ENCODE measurements at places on chromosomes 7 and 10.

DNA sequence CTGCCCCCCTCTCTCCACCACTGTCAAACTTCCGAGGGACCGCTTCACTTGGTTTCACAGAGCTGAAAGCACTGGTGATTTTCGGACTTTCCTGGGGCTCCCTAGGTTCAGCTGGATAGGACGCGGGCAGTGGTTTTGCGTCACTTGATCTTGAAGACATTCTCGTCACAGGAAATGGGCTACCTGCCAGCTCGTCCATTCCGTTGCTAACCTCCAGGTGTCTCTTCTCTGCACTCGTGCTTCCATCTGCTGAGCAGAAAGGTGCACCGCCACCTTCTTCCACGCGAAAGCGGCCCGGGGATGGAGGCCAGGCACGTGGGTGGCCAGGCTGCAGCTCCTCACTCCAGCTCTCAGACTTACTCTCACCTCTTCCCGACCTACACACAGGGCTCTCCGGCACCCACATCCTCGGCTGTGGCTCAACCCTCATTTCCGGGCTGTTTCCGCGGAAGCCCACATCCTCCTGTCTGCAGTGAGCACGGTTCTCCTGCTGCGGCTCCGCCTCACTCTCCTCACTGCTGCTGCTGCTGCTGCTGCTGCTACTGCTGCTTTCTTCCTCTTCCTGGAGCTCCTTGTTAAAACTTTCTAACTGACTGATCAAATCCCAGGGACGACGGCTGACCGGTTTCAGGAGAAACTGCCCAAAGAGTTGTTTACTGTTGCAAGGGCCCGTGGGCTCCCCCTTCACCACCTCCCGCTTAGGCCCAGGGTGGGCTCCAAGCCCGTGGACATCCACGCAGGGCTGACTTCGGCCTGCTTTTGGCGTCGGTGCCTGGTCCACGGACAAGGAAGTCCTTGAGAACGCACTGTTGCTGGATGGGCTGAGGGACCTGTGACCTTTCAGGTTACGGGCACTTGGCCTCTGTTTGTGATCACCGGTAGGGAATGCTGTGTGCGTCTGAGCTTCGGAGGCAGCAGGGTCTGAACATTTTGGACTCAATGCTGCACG is 32.1 kb downstream of the JCAD start:
- peak; percentile 12 for DNase-seq

DNA sequence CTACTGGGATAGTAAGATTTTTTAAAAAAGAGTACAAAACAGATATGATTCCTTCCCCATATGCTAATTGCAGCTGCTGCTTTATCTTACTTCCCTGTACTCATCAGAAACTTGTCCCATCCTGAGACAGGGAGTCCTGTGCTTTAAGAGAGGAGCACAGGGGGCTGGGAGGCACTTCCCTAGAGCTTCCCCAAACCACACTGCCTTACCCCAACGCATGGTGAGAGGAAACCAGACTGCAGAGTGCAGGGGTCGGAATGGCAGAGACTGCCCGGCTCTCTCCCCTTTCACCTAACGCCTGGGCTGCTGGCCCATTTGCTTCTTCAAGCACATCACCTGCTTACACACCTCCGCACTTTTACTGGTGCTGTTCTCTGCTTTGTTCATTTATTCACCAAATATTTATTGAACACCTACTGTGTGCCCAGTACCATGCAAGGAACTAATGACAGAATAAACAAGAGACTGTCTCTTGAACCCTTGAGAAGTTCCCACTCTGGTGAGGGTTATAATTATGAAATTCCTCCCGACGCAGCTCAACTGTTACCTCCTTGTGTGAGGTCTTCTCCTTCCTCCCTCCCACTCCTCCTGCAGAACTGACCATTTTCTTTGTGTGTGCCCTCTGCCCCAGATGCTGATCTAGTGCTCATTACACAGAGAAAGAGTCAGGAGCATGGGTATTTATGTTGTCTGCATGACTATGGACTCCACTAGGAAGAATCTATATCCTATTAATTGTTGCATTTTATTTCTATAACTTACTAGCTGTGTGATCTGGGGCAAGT is 289.7 kb downstream of the TCF7L2 start:
- DNase-seq: no peak

GRCh38 chr10:119667562-119668328 is 16.6 kb downstream of the BAG3 start:
- DNase-seq: peak; percentile 87

DNA sequence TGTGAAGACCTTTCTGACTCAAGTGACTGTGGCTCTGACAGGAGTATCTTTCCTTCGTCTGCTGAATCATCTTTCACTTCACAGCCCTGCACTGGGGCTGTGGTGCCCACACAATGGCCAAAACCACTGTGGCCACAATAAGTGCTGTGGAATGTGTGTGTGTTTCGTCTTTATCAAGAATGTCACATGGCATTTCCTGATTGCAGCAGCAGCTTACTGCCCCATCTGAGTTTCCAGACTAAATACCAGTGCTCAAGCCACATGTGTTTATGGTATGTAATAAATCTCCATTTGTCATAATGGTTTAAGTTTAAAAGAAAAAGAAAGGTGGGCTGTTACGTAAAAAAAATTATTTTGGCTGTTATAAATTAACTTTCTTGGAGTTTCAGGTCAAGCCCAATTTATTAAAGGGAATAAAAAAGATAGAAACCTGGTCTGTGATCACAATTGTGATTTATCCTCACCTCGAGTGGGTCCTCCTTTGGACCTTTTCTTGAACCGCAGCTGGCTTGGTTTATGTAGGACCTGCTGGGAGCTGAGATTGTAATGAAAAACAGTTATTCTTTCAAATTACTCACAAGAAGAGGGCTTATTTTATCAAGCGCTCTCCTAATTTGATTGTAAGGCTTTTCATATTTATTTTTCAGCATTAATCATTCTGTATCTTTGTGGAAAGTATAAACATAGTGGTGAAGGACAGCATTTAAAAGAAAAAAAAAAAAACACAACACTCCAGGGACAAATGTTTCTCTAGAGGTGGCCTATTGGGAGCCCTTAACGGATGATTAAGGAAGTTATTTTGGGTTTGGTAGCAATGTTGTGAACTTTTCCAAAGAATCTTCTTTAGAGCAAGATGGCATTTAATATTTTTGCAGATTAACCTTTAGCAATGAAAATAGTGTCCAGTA is 116.2 kb downstream of the LRMDA start:
- no peak for DNase-seq

DNA sequence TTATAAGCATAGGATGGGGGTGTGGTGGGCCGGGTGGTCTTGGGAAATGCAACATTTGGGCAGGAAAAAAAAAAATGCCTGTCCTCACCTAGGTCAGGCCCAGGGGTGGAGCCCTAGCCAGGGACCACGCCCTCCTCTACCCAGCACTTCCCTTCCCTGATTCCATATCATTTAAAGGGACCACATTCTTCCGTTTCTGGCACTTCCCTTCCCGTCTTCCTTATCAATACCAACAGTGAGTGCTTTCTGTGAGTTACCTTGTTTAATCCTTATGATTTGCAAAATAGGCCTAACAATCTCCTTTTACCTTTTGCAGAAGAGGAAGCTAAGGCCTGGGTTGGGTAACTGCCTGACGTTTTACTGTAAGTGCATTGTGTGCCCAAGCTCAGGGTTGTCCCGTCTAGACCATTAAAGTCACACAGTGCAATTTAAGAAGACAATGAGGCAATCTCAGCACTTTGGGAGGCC is 16.7 kb upstream of the C10orf95 start:
- DNase-seq: no peak

- DNase-seq: no peak
Observed at GRCh38 chr7:112183266-112183665, 22.9 kb downstream of the DOCK4 start.

DNA sequence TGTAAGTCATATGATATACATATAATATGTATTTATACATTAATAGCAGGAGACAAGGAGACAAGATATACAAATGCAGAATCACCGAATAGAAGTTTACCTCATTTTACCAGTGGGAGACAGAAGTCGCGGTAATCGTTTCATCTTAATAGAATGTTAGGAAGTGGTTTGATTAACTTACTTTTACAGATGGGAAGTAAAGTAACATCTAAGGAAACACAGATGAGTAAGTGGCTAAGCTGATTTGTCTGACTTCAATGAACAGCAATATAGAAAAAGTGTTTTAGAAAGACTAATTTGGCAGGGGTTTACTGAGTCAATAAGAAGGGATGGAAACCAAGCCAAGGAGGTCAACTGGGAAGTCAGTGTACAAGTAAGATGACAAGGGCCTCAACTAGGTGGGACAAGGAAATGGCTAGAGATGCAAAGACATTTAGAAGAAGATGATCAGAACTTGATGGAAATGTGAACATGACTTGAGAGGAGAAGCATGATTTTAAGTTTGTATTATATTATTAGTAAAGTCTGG is 36.2 kb upstream of the FAM133B start:
- no peak for DNase-seq

DNA sequence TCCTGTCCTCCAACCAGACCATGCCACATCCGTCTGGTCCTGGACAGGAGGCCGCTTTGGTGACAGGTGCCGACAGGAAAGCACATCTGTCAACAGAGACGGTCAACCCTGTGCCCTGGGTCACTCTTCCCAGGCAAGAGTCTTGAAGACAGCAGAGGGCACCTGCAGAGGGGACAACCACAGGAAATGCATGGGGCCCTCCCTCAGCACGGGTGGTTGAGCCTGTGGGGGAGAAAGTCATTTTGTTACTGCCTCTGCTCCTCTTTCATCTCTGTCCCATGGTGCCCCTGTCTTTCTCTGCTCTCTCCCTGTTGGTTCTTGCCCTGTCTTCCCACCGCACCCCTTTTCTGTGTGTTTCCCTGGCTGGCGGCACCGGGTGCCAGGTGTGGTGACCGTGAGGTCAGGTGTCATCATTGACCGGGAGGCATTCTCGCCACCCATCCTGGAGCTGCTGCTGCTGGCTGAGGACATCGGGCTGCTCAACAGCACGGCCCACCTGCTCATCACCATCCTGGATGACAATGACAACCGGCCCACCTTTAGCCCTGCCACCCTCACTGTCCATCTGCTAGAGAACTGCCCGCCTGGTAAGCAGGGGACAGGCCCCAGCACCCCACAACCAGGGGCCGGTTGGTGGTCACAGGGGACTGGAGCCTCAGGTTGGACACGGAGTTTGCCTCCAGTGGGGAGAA is 17.6 kb upstream of the VSIR start:
- DNase-seq: no peak

DNA sequence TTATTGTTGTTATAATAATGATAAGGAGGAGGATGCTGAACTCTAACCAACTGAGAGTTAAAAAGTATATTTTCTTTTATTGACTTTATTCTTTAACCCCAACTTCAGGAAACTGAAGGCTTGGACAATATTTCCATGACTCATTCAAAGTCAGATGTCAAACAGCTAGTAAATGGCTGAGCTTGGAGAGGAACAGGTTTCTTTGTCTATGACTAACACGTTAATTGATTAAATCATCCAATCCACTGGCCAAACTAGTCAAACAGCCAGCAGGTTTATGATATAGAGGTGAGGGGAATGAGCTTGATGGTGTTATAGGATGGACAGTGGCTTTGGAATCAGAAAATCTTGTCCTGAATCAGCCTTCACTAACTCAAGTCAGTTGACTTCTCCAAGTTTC is 119.1 kb upstream of the WDR11 start:
- DNase-seq: peak; percentile 32

- DNase-seq: no peak
Observed at GRCh38 chr7:1020849-1021251, 23.5 kb upstream of the GPR146 start.

DNA sequence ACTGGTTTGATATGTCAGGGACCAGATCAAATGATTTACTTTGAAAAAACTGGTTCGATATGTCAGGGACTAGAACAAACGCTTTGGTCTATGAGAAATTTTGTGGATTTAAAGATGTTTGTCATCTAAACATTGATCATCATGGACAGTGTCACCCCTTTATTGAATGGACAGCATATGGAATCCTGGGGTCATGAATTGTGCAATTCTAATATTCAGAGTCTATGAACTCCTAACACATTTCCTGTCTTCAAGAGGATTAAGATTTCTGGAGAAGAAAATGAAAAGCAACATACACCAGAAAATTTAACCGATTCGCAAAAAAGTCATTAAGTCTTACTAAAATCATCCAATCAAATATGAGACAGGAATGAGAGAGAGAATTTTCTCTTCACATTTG is 106.4 kb upstream of the FAM133B start:
- DNase-seq: no peak

GRCh38 chr10:11553773-11554381 is 57.6 kb downstream of the USP6NL start:
- DNase-seq: no peak

DNA sequence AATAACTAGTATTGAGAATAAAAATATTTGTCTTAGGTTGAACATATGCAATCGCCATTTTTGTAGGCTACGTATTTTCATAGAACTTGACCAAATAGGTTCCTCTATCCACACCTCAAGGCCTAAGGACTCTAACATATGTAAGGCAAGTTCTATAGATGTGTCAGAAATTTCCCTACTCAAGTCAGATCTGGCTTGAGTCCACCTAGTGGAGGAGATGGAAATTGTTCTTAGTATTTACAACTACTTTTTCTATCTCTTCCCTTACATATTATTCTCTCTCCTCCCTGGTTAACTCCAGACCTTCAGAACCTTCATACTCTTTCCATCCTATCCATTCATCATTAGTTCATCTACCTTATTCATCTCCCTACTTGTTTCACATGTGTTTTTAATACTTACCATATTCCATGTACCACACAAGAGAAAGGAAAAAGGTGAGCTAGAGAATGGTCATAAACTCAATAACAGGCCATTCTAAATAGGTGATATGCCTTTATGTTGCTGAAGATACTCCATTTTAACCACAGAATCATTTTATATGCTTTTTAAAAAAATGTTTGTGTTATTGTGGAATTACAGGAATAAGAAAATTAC is 174.5 kb upstream of the HDAC9 start:
- DNase-seq: peak; percentile 43

DNA sequence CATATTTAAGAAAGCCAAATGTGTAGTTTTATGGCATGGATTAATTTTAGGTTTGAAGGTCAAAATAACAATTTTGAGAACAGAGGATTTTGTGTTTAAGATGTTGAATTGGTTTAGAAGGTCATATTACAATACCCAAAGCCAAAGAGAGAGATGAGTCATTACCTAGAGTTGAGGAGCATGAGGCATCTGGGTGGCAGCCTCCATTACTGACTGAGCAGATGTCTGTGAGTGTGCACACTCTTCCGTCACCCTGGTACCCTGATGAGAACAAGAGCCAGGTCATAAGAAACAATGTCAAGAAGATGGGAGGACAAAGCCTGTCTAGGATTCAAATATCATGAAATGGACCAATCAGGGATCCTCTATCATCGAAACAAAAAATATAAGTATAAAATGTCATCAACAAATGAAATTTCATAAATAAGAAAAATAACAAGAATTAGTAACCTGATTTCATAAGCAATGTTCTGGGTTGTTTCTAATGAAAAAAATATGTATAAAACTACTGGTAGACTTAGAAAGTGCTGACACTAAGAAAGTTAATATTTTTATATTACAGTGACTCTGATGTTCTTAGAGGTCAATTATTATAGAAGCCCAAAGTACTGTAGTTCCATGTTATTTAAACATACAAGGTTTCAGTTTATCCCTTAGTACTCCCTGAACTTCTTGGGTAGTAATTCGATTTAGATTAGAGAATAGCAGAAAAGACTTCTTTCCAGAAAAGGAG is 20.0 kb downstream of the CUBN start:
- DNase-seq: peak; percentile 21

- DNase-seq: no peak
Observed at GRCh38 chr10:133161486-133162109, 1.6 kb downstream of the KNDC1 start.

GRCh38 chr10:113958631-113959382 is 84.9 kb upstream of the ADRB1 start:
- DNase-seq: peak; percentile 82

- DNase-seq: no peak
Observed at GRCh38 chr7:27636326-27637006, 26.2 kb downstream of the HIBADH start.

All from HCT116 (cell line).